ENCODE measurements at places on chromosomes 3 and 15. TPM values are rescaled to one million over a fixed set of nuclear protein-coding genes. Genes with fewer than 3 reads are reported as not detected.

- no peak overlapping the region for H3K4me3 ChIP-seq
- H3K27ac ChIP-seq = no peak overlapping the region
- H3K27me3 ChIP-seq = no peaks in the 10 kb centered on the region
- H3K4me1 ChIP-seq = peaks cover 58% of the 10 kb centered on the region
- no peak for DNase-seq
- H3K36me3 ChIP-seq = peaks cover 4% of the 10 kb centered on the region
Observed at GRCh38 chr15:67093504-67093862, 28.1 kb downstream of the SMAD3 start.

DNA sequence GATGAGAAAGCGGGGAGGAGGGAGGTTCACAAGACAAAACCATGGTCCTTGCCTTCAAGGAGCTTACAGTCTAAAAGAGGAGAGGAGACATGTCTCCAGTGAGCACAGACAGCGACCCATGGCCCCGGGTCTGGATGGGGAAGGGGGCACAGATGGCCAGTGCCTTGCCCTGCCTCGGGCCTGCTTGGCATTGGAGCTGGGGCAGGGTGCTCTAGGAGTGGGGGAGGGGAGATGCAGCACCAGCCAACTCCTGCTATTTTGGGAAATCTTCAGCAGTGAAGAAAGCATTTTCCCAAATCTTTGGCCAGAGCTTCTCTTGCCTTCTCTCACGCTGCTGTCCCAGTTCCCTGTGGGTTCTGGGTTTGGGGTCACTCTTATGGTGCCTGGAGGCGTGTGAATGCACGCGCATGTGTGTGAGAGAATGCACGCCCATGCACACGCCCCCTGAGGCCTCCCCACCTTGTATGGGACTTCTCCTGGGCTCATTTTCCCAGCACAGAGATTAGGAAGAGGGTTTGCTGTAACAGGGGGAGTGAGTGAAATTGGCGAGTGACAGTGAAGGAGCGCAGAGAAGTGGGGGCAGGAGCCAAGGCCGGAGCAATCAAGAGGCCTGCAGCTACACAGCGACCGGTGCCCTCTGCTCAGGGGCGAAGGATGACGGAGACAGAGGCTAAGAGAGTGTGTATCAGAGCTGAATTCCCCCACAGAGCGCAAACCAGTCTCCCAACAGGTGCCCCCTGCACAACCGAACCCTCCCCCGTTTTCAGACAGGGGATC is 71.5 kb downstream of the SEMA5B start:
- peaks cover 4% of the 10 kb centered on the region for H3K27me3 ChIP-seq
- peaks cover 20% of the 10 kb centered on the region for H3K4me1 ChIP-seq
- no peak overlapping the region for H3K27ac ChIP-seq
- DNase-seq = no peak
- no peak overlapping the region for H3K4me3 ChIP-seq

DNA sequence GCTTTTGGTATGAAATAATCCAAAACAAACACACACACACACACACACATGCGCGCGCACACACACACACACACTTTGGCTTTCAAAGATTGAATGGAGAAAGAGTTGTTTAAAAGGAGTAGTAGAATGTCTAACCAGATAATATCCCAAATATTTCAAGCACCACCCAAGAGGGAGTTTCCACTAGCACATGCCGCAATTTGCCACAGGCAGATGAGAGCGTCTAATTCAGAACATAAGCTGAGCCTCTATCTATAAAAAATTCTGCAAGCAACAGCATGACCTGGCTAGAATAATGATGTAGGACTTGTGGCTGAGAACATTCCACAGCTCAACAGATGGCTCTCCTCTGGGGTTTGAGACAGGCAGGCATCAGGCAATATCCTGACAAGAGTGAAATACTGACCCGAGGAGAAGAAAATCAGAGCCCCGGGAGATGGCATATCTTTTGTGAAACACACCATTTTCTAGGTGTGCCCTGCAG is 302.5 kb upstream of the GADL1 start:
- H3K36me3 ChIP-seq = no peaks in the 10 kb centered on the region
- no peak overlapping the region for H3K4me3 ChIP-seq
- H3K4me1 ChIP-seq = peaks cover 16% of the 10 kb centered on the region
- DNase-seq = no peak

DNA sequence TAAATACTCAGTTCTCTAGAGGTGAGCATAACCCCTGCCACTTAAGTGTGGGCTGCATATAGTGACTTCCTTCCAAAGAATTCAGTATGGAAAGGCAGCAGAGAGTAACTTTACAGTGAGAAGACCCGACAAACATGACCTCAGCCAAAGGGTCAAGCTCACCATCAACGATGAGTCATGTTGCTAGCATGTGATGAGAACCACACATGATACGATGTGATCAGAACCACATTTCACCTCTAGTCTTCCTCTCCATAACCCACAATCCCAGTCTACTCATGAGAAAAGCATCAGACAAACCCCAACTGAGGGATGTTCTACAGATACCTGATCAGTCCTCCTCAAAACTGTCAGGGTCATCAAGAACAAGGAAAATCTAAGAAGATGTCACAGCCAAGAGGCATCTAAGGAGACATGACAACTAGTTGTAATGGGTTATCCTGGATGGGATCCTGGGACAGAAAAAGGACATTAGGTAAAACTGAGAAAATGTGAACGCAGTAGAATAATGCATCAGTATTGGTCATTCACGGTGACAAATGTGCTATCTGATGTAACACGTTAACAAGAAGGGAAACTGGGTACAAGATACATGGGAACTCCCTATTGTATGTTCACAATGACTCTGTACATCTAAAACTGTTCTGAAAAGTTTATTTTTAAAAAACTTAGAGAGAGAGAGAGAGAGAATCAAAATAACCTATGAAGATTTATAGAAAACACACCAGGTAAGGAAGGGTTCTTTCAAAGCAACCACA is 28.3 kb downstream of the SEC61A1 start:
- no peak overlapping the region for H3K27ac ChIP-seq
- DNase-seq = no peak
- H3K27me3 ChIP-seq = no peaks in the 10 kb centered on the region
- H3K4me1 ChIP-seq = no peaks in the 10 kb centered on the region
- peaks cover 12% of the 10 kb centered on the region for H3K36me3 ChIP-seq
- H3K4me3 ChIP-seq = no peak overlapping the region

GRCh38 chr3:45055411-45056143 is 29.5 kb downstream of the CLEC3B start:
- H3K4me3 ChIP-seq = no peak overlapping the region
- no peaks in the 10 kb centered on the region for H3K36me3 ChIP-seq
- no peak overlapping the region for H3K27ac ChIP-seq
- H3K4me1 ChIP-seq = peaks cover 38% of the 10 kb centered on the region

KBTBD13 gene
- total RNA-seq = 0.09 TPM

PTH1R gene
- total RNA-seq = 34.3 TPM
